ENCODE measurements at places on chromosomes 7 and 10. TPM values are rescaled to one million over a fixed set of nuclear protein-coding genes. Genes with fewer than 3 reads are reported as not detected.

Gene OR2F1
- not detected for total RNA-seq

Gene TFPI2
- total RNA-seq, result not detected

Gene SSMEM1
- total RNA-seq, result not detected

Gene GNGT1
- not detected for total RNA-seq

Gene IFIT2
- total RNA-seq, result 37.0 TPM

Gene ZPBP
- total RNA-seq, result not detected

Gene FOXP2
- not detected for total RNA-seq

Gene LAMTOR4
- total RNA-seq, result 101 TPM

Gene TNKS2
- total RNA-seq, result 25.9 TPM

Gene BZW2
- total RNA-seq, result 162 TPM

DNA sequence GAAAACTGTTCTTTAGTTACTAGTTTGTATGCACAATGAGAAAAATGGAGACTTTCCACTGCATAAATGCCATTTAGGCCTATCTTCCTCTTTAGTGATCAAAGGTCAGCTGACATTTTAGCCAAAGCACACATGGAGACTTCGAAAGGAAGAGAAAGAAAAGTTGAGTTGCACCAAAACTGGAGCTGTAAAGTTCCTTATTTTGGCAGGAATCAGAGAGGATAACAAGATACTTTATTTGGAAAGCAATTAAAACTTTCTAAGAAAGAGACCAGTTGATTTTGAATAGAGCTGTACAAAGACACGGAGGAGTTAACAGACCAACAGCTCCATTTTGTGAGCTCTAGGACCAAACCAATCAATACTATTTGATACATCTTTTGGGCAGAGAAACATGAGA is 14.2 kb downstream of the ENTPD7 start:
- DNase-seq, result no peak

GRCh38 chr7:105126436-105126975 is 112.5 kb downstream of the KMT2E start:
- no peak for DNase-seq

DNA sequence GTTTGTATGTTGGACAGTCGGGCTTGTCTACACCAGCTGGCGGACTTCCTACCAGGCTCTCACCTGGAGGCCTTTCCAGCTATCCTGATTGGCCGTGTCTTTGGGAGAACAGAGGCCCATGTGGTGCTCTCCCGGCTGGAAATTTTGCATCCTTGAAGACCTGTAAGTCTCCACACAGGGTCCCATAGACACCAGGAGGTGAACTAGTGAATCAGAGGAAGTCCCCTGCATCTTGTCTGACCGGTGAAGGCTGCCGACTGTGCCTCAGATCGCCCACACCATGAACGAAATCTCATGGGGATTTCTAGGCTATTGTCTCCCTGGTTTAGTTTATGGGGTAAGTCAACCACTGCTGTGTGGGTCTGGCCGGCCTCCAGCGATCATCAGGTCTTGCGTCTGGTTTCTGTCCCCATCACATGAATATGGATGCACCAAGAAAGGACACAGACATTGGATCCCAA is 108.4 kb upstream of the LYZL2 start:
- DNase-seq, result no peak

DNA sequence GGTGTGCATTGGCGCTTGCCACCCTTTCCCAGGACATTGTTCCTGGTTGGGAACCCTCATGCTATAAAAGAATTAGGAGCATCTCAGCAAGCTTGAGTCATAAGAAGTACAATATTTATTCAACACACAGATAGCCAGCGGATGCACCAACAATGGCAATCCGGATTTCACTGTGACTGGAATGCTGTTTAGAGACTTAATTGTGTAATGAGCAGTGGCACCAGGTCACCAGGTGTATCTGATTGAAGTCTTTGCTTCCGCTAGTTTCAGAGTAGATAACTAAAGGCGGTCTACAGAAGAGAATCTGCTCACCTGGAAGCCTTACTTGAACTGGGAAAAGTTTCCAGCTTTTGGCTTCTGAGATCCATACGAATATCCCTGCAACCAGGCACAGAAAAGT is 772.3 kb upstream of the GHITM start:
- no peak for DNase-seq

GRCh38 chr10:130481936-130482335 is 345.7 kb downstream of the GLRX3 start:
- no peak for DNase-seq

GRCh38 chr10:23975431-23975830 is 233.5 kb upstream of the KIAA1217 start:
- DNase-seq, result no peak

GRCh38 chr10:89217057-89217990 is 10.2 kb upstream of the CH25H start:
- peak; percentile 41 for DNase-seq

DNA sequence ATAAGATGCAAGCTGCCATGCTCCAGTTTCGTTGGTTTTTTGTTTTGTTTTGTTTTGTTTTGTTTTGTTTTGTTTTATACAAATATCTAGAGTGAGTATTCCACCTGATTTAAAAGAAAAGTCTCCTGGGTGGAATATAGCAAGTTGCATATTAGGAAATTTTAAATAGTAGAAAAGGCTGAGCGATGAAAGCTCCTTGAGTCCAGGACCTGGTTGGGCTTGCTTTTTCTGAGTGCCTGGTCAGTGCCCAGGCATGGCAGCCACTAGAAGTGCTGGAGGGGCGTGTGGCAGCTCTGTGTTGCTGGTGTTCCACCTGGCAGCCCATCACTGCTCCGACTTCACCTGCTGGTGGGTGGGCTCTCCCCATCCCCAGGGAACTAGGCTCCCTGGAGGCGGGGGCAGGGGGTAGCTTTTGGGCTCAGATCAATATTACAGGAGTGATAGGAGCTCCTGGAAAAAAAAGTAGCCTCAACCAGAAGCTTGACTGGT is 8.0 kb downstream of the COL17A1 start:
- no peak for DNase-seq

- no peak for DNase-seq
These were observed 73.8 kb downstream of the MRPL32 start for GRCh38 chr7:43006008-43006407.

DNA sequence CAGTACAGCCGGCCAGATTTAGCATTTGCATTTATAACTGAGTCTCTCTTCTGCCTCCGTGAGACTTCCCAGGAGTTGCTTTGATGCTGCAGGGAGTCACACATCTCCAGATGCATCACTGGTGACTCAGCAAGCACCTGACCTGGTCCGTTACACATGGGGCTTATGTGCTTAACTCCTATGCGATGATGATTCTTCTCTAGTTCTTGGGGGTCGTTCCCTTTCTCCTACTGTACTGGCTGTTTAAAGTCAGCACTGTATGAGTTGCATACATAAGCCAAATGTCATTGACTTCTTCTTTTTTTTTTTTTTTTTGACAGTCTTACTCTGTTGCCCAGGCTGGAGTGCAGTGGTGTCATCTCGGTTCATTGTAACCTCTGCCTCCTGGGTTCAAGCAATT is 13.0 kb upstream of the AKR1E2 start:
- no peak for DNase-seq

- DNase-seq, result no peak
These were observed 50.0 kb downstream of the RSBN1L start for GRCh38 chr7:77746164-77746823.

DNA sequence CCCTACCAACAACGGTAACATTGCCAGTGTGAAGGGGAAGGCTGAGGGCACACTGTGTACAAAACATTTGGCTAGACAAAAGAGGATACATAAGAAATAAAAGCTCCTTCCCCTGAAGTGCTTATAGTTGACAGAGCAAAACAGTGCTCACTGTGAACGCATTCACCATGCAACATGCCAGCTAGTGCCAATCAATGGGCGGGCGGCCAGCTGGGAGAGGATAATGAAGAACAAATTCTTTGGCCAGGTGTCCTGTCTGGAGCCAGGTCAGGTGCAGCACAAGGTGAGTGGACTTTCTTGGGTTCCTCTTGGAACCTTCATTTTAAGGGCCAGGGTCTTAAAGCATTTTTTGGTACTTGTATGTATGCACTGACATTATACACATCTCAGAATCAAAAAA is 106.1 kb downstream of the ICA1 start:
- DNase-seq, result no peak

DNA sequence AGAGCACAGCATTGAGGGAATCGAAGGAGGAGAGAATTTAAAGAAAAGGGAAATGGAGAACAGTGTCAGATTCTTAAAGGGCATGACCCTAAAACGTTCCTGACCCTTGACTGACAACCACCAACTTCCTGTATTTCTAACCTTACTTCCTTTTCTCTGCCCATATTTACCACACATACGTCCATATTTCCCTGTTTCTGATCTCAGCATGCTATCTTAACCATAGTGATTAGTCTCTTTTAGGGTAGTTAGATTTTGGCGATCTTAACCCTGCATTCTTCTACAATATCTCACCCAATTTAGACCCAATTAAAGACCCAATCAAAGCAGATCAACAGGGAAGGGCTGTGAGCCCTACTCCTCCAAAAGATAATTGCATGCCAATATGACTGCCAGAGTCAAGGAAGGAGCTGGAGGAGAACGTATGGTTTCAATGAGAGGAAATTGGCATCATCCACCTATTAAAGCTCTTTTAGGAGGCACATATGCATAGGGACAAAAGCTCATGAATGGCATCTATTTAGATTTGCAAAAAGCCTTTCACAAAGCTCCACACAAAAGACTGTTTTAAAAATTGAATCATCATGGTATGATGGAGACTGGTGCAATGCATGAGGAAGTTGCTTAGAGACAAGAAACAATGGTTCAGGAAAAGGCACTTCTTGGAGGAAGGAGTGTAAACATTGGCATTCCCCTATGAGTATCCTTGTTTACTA is 49.0 kb upstream of the ARHGAP12 start:
- DNase-seq, result no peak

DNA sequence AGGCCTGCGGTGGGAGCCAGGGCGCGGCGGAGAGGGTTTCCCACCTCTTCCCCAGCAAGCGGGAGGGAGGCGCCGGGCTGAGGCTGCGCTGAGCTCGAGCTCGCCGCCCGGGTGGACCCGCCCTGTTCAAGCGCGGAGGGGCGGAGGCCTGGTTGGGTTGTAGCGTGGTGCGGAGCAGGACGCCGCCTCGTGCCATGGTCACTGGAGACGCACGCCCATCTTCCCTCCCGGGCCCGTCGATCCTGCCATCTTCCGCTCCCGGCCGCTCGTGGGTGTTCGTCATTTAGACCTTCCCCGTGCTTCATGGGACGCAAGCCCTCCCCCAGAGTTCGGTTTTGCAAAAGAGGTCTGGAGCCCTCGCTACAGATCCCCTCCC is 9.3 kb upstream of the EN2 start:
- no peak for DNase-seq

GRCh38 chr10:78401624-78402367 is 368.1 kb downstream of the RPS24 start:
- no peak for DNase-seq

GRCh38 chr10:32446536-32447406 is 831 bp downstream of the CCDC7 start:
- no peak for DNase-seq

- DNase-seq, result no peak
These were observed 7.4 kb upstream of the C10orf67 start for GRCh38 chr10:23351926-23352519.

DNA sequence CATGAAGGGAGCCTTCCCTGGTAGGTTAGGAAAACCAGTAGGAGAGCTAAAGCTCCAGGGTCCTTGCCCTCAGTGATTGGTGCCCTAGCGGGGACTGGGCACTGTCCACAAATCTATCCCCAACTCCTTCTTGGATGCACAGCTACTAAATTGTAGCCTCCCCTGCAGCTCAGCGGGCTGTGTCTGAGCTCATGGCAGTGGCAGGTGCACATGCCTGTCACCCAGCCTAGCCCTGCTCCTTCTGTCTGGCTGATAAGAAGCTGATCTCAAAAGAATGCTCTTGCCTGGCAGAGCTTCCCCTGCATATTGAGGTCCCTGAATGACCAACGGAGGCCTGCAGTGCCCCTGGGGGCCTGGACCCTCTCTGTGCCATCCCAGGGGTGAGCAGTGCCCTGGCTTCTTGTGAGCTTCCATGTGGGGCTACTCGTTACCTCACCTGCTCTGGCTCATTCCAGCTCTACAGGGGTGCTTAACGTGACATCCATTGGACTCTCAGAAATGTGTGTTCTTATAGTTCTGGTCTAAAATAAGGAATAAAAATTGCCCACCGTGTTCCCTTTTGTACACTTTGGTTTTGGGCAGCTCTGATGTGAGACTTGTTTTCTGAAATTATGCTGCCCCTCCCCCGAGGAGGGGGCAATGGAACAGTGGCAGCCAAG is 59.8 kb upstream of the ANTXRL start:
- DNase-seq, result no peak

DNA sequence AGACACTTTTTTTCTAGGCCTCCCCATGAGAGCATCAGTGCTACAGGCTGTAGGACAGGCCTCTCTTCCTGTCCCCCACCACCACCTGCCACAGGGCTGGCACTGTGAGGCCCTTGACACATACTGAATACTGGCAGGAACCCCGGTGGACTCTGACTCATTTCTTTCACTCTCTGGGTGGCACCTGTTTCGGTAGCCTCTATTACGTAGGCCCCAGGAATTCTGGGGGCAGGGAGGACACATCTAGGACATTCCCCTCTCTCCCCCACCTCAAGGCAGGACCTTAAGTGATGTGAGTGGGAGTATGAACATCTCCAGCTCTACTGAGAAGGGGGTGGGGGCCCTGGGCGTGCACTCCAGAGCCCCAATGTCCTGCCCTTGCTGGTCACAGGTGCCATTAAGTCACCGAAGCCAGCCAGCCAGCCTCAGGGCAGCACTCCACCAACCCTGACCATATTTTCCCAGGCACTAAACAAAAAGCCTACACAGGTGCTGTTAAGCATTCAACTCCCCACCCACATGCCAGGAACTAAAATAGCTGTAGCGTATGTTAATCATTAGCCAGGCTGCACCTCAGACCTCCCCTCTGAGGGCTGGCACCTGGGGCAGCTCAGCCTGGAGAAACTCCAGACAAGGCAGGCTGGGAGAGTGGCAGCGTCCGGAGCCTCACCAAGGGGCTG is 8.9 kb downstream of the ANXA11 start:
- DNase-seq, result peak; percentile 75

GRCh38 chr7:107890493-107890961 is 456 bp upstream of the DLD start:
- DNase-seq, result no peak

GRCh38 chr7:135454060-135454459 is 55.8 kb downstream of the CNOT4 start:
- DNase-seq, result no peak

- DNase-seq, result no peak
These were observed 142.7 kb downstream of the TRIL start for GRCh38 chr7:28815369-28815927.

- DNase-seq, result peak; percentile 57
These were observed 56.8 kb downstream of the HK1 start for GRCh38 chr10:69335063-69335587.

GRCh38 chr10:88870089-88870488 is 10.0 kb upstream of the STAMBPL1 start:
- DNase-seq, result no peak

DNA sequence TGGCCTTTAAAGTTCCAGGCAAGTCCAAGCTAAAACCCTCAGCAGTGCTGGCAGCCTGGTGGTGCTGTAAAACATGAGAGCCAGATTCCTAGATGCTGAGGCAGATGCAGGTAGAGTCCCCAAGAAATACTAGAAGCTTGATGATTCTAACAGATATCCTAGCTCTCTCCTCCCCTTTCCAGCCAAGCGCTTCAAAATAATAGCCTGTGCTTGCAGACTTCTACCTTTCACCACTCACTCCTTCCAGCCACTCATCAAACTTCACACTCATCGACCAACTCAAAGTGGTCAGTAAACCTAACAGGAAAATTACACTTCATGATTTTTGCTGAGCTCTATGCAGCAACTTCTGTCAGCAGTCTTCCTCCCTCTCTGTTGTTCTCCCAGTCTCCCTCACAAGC is 50.2 kb downstream of the LMBR1 start:
- no peak for DNase-seq

All from activated naive CD8-positive, alpha-beta T cell treated with anti-CD3 and anti-CD28 coated beads for 36 hours (primary cell).